ENCODE measurements at places on chromosomes 3 and 15.

DNA sequence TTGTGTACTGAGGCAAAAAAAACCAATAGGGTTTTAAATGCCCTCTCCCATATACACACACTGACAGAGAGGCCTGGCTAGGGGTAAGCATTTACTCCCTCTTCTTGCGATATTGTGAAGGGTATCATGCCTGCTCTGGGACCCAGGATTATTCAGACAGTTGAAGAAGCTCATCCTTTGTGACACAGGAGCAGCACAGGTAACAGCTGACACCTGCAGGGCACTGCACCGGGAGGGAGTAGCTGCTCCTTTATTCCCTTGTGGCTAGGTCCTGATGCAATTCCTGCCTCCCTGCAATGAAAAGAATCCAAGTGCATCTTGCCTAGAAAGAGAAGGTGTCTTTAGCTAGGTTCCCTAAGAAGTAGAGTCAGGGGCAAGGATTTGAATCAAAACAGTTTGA lies 23.4 kb downstream of the POMGNT2 start:
- DNase-seq: no peak

DNA sequence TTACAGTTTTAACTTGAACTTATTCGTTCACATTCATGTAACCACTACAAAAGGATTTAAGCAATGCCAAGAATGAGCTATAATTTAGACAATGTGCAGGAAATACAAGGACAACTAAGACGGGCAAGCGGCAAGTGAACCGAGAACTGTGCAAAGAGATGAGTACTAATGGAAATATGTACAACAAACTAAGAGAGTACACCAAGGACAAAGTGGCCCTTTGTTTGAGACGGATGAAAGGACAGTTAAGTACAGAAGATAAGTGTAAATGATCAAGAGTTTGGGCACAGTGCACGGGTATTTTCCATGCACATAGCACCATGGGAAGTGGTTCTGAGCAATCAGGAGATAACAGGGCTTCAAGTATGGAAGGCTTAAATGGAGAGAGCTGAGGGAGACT lies 281.7 kb downstream of the ROBO2 start:
- DNase-seq: no peak

DNA sequence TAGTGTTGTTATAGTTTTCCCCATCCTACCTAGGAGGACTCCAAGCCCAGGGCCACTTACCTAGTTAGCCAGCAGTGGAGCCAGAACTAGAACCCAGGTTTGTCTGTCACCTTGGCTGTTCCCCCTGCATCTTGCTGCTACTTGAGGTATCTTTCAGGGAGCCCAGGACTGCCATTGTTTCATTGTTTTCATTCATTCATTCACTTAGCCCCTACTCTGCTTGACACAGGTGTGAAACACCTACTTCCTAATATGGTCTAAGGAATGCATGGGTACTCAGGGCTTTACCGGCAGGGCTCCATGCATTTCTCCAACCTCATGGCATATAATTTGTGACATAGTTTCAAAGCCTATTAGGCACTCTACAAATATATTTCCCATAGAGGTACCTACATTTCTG lies 266.6 kb upstream of the TPM1 start:
- DNase-seq: no peak

DNA sequence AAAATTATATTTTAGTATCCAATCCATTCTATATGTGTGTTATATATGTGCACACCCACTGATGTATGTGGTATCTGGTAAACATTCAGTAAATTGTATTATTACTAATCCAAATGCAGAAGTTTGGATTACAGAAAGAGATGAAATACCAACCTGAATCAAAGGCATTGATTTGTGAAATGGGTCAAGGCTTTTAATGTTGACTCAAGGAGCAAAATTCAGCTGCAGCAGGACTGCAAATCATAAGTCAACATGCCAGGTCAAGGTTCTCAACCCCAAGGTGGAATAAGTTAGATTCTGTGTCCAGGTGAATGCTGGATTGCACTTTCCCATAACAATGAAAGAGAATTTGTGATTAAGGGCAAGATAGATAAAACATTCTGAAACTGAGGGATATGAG lies 190.7 kb downstream of the GAP43 start:
- no peak for DNase-seq

GRCh38 chr3:95334461-95334860 lies 1271.6 kb downstream of the NSUN3 start:
- no peak for DNase-seq

DNA sequence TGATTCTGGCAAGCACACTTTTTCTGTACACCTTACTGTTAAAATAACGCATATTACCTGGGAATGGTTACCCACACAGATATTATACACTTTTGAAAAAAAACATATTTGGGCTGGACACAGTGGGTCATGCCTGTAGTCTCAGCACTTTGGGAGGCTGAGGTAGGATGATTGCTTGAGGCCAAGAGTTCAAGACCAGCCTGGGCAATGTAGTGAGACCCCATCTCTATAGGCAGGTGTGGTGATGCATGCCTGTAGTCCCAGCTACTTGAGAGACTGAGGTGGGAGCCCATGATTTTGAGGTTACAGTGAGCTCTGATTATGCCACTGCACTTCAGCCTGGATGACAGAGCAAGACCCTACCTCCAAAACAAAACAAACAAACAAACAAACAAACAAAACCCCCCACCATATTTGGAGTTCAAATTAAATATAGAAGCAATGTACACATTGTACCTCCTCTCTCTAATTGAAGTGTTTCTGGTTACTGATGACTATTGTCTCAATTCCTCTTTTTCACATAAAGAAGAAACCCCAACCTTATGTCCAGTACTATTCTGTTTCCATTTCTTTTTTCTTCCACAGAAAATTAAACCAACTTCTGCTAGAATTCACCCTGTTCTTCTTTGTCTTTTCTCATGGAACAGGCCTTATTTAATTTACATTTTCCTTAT lies 152.6 kb upstream of the UMPS start:
- DNase-seq: no peak

GRCh38 chr3:43453981-43454380 lies 167.6 kb downstream of the SNRK start:
- no peak for DNase-seq

- DNase-seq: no peak
Measured at GRCh38 chr3:106277731-106278130, 408.9 kb upstream of the CBLB start.

DNA sequence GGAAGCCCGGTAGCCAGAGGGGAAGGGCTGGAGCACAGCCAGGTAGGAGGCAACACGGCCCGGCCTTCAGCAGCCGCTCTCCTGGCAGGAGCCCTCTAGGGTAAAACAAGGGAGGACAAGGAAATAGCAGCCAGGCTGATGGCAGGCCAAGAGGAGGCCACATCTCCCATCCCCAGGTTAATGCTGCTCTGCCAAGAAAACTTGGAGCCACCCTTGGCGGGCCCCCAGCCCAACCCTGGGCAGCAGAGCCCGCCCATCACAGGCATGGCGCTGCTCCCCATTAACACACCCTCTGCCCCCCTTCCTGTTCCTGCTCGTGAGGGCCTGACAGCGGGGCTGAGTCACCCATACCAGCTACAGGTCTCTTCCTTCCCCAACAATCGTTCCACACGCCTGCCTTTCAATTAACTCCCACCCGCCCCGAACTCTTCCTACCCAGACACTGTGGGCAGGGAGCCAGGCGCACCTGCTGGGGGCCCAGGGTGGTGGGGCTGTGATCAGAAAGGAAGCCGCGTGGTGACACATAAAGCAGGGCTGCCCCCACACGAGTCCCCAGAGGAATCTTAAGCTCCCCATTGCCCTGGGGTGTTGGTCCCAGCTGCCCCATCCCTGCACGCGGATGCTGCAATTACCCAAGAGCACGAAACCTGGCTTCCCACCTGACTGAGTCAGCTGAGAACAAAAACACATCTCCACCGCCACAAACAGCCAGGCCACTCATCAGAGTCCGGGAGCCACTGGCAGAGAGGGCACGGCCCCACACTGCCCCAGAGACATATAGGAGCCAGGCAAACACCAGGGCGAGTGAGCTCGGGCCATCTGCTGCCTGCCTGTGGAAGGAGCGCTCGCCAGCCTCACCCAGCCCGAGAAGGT lies at the start of gene C15orf62:
Gene C15orf62 (plus strand): TSS at position 707 of the 873 bp plus-strand sequence. CDS start 516 bp downstream, outside the sequence.
- DNase-seq: peak; percentile 79
